Dermis microvascular lymphatic vessel endothelial cell (primary cell): ENCODE measurements at places on chromosomes 16 and 17. TPM values are rescaled to one million over a fixed set of nuclear protein-coding genes. Genes with fewer than 3 reads are reported as not detected.
A peak's percentile ranks its signal among the peaks of the same experiment; 100 is the strongest.

The CD300LB gene
- not detected in 2 replicates for total RNA-seq

The CACNG1 gene
- not detected in 2 replicates for total RNA-seq

The HLF gene
- total RNA-seq = not detected in 2 replicates

The HEATR9 gene
- not detected in 2 replicates for total RNA-seq

The TBKBP1 gene
- 6.8 and 8.5 TPM in 2 replicates for total RNA-seq

The TSPOAP1 gene
- total RNA-seq = 0.13 TPM in 1 of 2 replicates, not detected in the other

The KRTAP2-3 gene
- total RNA-seq = not detected in 2 replicates

The PGAP6 gene
- total RNA-seq = 66.6 and 120 TPM in 2 replicates

The TEKT5 gene
- not detected in 2 replicates for total RNA-seq

The NUTF2 gene
- total RNA-seq = 214 and 283 TPM in 2 replicates

The SPATA20 gene
- 37.2 and 42.2 TPM in 2 replicates for total RNA-seq

The TLCD3A gene
- 9.0 and 23.5 TPM in 2 replicates for total RNA-seq

The TBC1D3E gene
- total RNA-seq = not detected in 2 replicates

The PLA2G10 gene
- total RNA-seq = not detected in 2 replicates

The PHKG2 gene
- total RNA-seq = 14.9 and 21.1 TPM in 2 replicates

The NPIPA2 gene
- 0.26 TPM in 1 of 2 replicates, not detected in the other for total RNA-seq

The NPIPB2 gene
- total RNA-seq = 1.3 and 4.0 TPM in 2 replicates

DNA sequence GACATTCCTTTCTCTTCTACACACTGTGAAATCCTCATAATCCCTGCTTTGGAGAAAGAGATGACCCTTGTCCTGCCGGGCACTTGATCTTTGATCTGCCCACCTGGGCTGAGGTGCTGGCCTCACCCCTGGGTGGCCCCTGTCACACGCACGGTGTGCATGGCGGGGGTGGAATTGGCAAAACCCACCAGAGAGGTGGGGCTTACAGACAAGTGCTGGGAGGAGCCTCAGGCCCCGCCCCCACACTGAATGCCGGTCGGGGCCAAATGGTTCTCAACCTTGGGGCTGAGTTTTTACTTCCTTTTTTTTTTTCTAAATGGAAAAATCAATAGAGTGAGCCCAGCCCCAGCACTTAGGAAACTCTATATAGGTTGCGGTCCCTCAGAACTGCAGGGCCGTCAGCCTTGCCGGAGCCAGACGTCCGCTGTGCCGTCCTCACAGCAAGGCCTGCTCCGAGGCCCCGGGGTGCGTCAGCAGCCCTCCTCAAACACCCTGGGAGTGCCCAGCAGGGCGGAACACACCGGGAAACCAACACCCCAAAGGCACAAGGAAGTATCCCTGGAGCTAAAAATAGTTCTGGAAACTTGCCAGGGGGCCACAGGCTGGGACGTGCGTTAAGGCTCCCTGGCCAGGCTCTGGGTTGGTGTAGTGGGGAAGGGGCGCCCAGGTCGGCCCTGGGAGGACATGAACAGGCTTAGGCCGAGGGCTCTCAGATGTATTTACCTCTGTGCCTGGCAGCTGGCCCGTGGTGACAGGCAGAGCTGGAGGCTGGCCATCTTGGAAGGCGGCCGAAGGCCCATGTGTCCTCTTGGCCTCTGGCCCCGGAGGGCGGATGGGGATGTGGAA, 11.0 kb downstream of the GPRC5C start:
- peak; percentile 65 for DNase-seq

DNA sequence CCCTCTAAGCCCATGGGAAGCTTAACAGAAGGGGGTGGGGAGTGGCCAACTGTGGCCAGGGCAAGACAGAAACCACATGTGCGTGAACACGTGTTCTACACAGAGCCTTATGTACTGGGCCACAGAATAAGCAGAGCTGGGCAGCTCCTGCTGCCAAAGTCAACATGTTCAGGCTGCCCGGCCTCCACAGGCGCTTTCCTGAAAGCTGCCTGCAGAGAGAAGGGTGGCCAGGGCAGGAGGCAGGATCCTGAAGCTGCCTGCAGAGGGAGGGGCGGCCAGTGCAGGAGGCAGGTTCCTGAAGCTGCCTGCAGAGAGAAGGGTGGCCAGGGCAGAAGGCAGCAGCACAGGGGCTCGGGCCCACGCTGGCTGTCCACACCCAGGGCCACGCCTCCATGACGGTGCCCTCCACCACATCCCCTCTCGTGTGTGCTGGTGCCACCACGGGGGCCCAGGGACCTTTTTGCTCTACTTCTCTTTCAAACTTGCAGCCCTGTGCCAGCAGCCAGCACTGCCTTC, 79.5 kb downstream of the ANKRD11 start:
- DNase-seq = peak; percentile 99

GRCh38 chr16:31371619-31372484, 16.9 kb downstream of the ITGAX start:
- DNase-seq = no peak

DNA sequence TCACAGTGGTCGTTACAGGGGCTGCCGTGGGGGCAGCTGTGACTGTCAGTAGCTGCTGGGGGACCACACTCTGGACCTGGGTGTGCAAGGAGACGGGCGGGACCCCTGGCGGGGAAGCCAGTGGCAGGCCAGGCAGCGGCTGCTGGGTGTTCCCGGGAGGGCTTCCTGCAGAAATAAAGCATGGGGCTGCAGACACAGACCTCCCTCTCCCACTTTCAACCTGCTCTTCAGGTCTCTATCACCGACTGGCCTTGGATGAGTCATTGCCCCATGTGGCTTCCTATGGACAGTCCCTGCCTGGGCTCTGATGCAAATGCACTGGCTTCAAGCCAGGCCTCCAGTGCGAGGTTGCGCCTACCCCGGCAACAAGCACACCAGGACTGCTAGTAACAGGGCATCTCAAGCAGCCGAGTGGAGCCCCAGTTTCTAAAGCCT, 17.2 kb downstream of the SREBF1 start:
- DNase-seq = peak; percentile 92

DNA sequence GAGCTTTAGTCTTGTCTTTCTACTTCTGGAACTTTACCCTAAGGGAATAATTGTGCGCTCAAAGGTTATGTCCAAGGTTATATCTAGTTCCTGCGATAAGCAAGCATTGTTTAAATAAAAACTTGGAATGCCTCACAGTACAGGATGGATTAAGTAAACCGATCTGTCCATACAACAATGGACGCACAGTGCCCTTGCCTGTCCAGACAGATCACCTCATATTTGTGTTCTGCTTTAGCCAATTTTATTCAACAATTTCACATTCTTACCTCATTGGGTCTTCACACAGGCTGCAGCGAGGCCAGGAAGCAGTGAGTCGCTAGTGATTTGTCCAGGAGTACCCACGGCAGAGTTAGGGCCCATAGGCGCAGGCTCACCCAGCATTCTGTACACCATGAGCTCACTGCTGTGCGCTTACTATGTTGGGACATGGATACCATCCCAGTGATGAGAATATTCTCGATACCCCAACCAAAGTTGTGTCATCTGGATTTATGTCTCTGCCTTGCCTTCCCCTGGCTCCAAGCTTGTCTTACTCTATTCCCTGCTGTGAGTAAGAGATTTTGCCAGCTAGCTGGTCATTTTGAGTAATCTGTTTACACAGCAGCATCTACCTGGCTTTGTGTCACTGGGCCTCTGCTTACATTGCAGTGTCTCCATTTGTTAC, 39.8 kb downstream of the USP43 start:
- DNase-seq = no peak

GRCh38 chr16:78985716-78986605, 614.6 kb downstream of the MAF start:
- no peak for DNase-seq

- no peak for DNase-seq
These were observed 41.9 kb downstream of the FTO start for GRCh38 chr16:53745753-53746266.

DNA sequence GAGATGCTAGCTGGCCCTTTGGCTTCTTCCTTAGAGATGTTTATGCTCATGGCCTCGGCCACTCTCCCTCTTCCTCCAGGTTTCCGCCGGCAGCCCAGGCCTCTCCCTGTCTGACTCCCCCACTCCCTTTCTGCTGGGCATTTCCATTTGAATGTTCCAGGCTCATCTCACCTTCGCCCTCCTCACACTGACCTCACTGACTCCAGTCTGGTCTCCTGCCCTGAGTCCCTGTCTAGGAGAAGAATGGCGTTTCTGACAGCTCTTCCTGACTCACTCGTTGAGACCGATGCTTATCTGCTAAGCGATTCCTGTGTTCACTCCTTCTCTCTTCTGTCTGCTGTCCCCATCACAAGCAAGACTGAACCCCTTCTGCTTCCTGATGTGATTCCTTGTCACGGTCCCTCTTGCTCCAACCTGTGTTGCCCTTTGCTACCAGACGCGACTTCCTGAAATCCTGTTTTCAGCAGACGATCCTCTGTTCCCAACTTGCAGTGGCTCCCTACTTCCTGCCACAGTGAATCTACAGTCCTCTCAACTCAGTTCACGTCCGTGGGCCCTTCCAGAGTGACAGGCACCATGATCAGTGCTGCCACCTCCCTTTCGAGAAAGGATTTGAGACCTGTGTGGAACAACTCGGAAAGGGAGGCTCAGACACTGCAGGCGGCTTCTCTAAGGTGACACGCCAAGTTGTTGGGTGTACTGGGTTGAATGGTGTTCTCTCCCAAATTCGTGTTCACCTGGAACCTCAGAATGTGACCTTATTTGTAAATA, 176.4 kb downstream of the MSI2 start:
- no peak for DNase-seq

GRCh38 chr17:29611351-29612093, 11.2 kb downstream of the CORO6 start:
- no peak for DNase-seq

DNA sequence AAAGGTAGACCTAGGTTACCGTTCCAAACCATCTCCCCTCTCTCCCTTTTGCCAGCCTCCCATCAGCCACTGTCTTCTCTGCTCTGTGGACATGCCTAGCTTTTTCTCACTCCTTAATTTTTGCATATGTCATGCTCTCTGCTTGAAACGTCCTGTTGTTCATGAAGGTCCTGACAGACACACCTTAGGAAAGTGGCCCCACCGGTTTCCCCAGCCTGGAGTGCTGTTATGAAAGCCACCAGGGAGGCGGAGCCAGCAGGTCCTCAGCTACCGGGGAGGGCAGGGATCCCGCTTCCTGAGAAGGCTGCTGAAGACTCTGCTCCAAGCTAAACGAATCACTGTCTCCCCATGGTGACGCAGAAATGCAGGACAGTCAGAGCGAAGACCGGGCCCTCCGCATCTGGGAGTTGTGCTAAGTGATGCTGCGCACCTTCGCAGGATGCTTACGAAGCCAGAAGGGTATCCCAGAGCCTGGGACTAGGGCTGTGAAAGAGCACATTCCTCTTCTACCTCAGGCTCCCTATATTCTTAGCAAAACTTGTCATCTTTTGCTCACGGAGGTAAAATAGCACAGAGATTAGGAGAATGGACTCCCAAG, 2.3 kb upstream of the SLC16A11 start:
- DNase-seq = no peak

DNA sequence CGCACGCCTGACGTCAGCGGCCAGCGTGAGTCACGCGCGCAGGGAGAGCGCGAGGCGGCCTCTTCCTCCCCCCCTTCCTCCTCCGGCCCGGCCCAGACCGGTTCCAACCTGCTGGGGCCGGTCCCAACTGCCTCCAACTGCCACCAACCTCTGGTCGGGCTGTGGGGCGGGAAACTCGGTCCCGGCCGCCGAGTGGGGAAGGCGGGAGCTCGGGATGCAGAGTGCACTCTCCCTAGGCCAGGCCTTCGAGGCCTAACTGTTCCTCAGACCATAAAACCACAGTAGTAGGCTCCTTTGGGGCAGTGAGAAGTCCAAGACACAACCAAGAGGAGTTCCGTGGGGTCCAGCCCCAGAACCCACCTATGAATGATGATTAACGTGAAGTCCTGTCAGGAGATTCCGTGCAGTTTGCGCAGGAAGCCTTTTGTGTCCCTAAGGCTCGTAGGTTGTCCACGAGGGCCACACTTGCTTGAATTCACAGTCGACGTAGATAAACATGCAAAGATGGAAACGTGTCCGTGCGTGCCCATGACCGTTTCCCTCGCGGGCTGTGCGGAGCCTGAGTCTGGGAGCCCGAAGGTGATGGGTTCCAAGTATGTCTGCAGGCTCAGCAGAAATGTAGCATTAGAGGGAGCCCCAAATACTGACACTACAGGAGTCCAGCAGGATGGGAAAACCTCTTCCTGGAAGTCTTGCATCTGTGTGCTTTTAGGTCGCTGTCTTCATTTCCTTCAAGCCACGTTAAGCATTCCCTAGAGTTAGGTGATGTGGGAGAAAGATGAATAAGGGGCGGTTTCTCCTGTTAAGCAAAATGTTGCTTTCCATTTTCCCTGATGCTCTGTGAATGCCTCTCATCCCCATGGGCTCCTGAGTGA, 647 bp downstream of the UNK start:
- DNase-seq = peak; percentile 73

- no peak for DNase-seq
These were observed 775 bp downstream of the SPIRE2 start for GRCh38 chr16:89828870-89829629.

GRCh38 chr16:22001591-22001990, 675 bp upstream of the PDZD9 start:
- DNase-seq = no peak

GRCh38 chr16:84501077-84501735, 3.3 kb downstream of the MEAK7 start:
- DNase-seq = peak; percentile 40

DNA sequence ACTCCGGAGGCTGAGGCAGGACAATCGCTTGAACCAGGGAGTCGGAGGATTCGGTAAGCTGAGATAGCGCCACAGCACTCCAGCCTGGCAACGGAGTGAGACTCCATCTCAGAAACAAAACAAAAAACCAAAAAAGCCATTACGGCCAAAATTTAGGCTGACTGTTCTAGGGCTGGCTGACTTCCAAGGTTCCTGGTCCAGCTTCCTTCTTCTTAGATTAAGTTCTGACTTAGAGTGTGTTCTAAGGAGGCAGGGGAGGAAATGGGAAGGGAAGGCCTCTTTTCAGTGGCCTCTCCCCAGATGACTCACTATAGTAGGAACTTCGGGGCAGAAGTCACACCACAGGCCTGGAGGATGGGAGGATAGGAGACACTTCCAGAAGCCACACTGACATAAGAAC, 27.7 kb upstream of the CLEC18B start:
- DNase-seq = no peak

GRCh38 chr17:80693511-80693910, 148.9 kb downstream of the RPTOR start:
- no peak for DNase-seq

- no peak for DNase-seq
These were observed 2.6 kb downstream of the GGT6 start for GRCh38 chr17:4557626-4558346.

DNA sequence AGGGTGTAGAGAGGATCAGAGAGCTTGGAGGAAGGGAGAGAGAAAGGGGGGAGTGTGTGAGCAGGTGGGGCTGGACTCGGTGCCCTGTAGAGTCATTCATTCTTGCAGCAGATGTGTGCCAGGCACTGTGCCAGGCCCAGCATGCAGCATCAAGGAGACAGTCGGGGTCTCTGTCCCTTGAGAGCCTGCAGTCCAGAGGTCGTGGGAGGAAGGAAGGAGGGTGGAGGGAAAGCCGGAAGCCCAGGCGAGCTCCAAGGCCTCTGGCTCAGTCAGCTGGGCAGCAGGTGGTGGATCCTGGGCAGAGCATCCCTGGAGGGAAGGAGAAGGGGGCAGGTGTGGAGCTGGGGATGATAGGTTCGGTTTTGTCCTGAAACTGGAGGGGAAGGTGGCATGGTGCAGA, 27.5 kb downstream of the EPN2 start:
- no peak for DNase-seq
